ENCODE measurements at places on chromosomes 12 and 14.

DNA sequence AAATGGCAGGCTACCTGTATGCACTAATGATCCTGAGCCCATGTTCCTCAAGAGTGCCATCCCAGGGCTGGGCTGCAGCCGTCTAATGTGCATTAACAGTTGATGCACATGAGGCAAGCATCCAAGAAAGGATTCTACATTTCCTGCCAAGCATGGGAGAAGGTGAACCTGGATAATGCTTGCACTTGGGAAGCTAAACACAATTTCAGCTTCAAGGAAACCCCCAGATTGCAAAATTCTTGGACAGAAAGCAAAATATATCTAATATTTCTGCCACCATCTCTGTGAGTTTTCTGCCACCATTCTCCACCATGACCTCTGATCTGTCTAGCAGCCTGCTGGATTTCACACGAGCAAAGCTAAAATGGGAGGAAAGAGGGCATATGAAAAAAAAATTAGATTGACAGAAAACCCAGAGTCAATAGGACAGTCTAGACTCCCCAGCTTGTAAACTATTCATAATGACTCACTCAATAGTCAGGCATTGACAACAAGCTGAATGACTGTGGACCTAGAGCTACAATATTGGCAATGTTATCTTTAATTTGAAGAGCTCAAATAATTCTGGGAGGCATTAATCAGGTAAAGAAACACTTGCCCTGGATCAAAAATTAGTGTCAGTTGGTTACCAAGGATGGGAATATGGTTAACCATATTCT lies 91.9 kb upstream of the BCL2L14 start:
- DNase-seq, result no peak

GRCh38 chr14:72847721-72848120 lies 46.2 kb downstream of the DPF3 start:
- no peak for DNase-seq

DNA sequence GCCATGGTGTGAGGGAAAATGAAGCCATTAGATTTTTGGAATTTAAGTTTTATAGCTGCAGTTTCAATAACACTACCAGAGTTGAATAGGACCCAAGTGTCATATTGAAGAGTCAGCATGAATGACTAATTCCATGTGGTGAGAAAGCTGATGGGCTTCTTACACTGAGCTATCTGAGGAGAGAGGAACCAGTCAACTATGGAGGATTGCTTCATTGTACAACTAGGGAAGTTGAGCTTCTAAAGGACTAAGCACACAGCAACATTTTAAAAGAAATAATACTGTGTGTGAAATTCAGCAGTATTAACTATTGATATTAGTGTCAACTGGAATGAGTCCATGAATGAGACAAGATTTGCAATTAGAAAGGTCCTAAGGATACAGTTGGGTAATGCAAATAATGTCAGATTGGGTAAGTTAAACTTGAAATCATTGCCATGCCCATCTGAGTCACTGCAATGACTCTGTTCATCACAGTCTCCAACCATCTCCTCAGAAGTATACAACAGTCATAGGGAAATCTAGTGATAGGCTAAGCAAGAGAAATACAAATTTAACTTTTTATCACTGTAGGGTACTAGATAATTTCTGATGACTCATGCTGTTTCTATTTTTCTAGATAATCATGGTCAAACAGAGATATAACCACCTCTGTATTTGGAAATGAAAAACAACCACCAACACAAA lies 394.2 kb downstream of the FSCB start:
- DNase-seq, result no peak

GRCh38 chr12:25412735-25413134 lies 140.3 kb downstream of the LMNTD1 start:
- no peak for DNase-seq

GRCh38 chr14:55773984-55774545 lies 194.1 kb downstream of the KTN1 start:
- DNase-seq, result no peak

DNA sequence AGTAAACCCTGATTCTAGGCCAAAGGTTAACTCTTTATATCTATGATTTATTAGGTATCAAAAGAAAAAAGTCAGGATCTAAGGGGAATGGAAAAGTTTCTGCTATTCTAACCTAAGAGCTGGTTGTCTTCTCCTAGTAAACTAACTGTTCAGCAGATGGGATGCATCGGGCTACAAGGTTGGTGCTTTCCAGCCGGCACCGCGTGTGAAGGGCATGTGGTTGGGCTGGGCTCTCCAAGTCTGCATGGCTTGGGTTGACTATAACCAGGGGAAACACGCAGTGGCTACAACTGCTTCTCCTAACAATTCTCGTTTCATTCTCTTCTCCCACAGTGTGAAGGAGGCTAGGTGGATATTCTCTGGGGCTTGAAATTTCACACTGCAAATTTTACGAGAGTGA lies 354.5 kb downstream of the APAF1 start:
- no peak for DNase-seq

DNA sequence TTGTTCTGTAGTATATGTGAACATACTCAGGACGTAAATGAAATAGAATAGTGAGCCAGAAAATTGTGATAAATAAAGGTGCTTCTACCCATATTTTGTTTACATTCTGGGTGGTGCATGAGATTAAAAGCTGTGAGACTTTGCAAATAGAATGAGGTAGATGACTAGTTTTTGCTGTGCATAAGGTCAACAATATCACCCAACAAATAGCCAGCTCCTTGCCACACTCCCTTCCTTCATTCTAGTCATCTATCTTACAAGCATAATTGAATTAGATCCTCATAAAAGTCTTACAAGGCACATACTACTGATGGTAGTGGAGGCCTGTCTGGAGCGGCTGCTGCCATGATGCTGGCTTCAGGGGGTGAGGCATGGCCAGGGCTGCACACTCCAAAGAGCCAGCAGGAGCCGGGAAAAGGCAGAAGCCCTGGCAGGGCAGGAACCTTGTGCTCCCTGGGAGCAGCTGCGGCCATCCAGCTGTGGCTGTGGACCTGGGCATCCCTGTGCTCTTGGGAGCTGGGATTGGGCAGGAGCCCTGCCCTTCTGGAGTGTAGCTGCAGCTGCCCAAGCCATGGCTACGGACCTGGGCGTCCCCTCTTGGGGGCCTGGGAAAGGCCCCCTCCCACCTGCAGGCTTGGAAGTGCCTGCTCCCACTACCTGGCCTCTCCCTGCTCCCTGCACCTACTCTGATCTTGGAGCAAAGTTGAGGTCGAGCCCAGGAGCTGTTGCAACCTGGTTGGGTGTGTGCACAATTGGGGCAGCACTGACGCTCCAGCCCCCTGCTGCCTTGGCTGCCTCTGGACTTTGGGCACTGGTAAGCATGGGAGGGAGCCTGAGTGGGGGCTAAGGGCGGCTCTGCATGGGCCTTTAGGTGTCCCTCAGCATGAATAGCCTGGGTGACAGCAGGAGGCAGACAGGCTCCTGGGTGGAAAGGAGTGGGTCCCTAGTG lies 112.8 kb downstream of the DACT1 start:
- DNase-seq, result no peak

- DNase-seq, result no peak
Measured at GRCh38 chr14:69873877-69874780, 5.1 kb upstream of the SMOC1 start.

GRCh38 chr12:122982477-122982815 lies 2.0 kb downstream of the ARL6IP4 start:
- no peak for DNase-seq

- peak; percentile 25 for DNase-seq
Measured at GRCh38 chr12:64826234-64826633, 1.8 kb downstream of the TBC1D30 start.

DNA sequence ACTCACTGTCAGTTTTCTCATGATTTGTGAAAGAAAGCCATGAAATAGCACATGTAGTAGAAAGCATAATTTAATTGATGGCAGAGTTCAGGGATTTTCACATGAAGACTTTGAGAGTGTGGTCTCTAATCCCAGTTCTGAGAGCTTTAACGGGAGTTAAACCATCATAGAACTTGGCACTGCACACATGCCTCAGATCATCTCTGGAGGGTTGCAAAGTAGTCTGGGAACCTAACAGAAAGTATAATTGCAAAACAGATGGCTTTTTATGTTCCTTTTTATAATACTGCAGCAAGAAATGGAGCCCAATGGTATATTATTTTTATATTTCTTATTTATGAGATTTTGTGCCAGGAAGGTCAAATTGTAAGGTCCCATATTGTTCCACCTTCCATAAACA lies 77.9 kb downstream of the BHLHE41 start:
- DNase-seq, result no peak

- no peak for DNase-seq
Measured at GRCh38 chr14:42222924-42223471, 616.3 kb downstream of the LRFN5 start.

DNA sequence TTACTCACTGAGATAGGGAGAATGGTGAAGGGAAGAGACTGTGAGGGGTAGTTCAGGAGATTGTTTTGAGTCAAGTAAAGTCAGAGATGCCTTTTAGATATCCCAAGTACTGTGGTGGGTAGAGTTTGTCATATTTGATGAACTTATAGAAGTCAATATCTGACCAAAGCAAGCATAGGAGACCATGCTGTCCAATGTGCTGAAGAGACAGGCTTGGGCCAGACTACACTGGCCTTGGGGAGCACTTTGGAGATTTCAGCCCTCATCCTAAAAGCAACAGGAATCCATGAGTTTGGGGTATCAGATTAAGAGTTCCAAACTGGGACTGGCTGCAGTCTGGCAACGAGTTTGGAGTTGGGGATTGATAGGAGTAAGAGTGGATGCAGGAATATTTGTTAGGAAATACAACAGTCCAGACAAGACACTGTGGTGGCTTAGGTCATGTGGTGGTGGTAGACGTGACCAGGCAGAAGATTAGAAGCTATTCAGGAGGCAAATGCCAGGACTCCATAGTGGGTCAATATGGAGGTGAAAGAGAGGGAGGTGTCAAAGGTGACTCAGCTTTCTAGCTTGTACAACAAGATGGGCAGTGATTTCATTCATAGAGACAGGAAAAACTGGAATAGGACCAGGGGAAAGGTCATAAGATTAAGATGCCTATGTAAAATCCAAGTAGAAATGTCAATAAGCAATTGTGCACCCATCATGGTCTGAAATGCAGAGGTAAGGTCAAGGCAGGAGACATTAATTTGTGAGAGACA lies 81.9 kb downstream of the FAR2 start:
- no peak for DNase-seq

DNA sequence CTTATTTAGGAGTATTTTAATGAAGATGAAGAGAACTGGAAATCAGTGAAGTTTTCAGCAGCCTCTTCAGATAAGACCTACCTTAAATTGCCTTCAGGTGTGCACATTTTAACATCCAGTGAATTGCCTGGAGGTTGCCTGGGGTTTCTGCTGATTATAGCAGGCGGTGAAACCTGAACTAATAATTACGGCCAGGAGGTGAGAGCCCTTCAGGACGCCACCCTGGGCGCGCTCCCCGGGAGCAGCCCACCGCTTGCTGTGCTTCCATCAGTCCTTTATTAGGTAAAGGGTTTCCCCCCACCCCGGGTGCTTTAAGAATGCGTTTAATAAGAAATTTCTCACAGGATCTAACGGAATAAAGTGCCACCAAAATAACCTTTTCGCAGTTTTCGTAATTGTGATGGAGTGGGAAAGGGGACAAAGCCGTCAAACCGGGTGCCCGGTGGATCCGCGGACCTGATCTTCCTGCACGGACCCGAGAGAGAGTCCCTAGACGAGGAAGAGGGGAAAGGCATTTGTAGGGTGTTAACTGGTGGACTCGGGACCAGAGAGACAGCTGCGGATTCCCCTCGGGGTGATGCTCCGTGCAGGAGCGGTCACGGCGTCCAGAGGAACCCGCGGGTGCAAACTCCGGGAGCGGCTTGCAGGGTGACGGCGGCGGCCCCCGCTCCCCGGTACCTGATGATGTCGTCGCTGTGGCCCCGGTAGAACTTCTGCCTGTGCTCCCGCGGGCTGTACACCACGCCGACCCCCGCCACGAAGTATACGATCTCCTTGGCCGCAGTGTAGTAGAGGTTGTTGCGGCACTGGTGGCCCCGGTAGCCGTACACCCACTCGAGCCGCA lies 902 bp downstream of the EML5 start:
- peak; percentile 11 for DNase-seq
